Karpas-422 (cell line): ENCODE measurements at places on chromosomes 7 and 10.

DNA sequence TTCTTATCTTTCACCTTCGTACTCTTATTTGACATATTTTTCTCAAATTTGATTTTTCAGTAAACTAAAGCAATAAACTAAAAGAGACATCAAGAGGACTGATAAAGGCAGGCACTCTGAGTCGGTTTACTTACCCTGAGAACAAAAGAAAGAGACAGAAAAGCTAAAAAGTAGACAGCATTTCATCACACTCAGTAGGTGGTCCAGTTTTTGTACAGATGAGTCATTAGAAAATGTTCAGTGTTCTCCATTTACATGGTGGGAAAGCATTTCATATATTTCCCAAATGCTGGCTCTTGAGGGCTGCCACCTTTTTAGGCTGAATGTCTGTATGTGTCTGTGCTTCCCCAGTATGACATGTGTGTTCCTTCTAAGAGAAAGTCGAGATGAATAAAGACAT, 52.7 kb downstream of the NHLRC2 start:
- no peak for DNase-seq

DNA sequence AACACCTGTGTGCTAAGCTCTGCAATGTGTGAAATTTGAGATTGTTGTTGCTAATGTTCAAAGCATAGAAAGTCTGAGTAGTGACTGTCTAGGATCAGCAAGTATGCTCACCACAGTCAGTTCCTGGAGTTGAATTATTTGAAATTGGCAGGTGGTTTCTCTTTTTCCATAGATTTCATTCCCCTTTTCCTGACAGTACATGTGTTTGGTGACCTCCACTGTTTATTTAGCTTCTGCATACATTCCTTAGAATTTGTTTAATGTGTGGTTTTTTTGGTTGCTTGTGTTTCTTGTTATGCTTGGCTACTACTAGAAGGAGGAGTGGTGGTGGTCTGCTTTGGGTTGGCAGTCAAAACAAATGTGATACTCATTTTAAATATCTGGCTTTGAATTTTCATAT, 52.3 kb downstream of the FOXP2 start:
- DNase-seq: no peak

GRCh38 chr7:112790586-112791003, 402 bp upstream of the TMEM168 start:
- peak; percentile 82 for DNase-seq

DNA sequence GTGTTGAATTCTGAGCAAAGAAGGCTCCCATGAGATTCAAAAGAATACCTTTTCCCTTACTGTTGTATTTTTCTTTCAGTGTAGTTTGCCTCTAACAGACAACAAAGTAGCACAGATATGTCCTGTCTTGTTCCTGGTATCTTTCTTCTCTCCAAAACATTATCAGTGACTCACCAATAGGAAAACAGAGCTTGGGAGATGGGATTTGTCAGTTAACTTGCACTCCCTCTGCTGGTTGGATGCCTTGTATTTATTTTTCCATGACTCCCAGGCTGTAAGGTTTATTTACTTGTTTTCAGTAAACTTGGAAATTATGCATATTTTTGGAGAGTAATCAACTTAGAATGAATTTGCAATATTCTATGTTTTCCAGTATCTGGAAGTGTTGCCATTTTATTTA, 129.7 kb downstream of the SAMD9 start:
- DNase-seq: no peak

DNA sequence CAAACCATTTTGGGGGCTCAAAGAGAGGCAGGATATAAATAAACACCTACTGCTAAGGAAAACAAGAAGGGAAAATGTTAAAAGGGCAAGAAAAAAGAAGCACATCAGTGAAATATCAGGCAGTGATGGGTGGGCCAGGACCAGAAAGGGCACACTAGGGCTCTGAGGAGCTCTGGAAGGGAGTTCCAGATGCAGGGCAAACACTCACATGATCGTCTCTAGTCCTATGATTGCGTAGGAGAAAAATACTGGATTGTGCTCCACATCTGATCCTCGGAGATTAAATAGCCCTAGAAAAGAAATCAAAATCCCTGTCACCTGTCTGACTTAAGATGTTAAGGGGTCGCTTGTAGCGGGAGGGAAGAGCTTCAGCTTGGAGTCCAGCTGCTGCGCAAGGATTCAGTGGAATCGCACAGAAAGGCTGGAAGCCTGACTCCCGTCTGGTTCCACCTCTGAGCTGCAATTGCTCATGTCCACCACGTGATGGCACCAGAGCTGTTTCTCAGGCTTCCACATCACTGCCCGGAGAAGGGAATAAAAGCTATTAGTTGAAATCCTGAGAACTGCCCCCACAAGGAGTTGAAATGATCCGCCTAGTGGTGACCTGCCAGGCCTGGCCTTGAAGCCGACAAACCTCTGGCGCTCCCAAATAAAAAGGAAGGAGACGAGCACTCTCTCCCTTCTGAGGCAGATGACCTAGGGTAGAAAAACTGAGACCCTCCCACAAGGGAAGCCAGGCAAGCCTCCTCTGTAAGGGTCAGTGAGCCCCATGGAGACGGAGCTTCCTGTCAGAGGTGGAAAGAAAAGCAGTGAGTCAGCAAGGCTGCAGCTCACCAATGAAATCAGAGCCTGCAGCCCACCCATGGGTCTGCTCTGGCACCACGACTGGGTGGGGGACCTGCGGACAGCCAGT, 39.2 kb downstream of the XPNPEP1 start:
- DNase-seq: peak; percentile 90

- DNase-seq: no peak
Observed at GRCh38 chr7:141158561-141158960, 84.7 kb downstream of the TMEM178B start.

DNA sequence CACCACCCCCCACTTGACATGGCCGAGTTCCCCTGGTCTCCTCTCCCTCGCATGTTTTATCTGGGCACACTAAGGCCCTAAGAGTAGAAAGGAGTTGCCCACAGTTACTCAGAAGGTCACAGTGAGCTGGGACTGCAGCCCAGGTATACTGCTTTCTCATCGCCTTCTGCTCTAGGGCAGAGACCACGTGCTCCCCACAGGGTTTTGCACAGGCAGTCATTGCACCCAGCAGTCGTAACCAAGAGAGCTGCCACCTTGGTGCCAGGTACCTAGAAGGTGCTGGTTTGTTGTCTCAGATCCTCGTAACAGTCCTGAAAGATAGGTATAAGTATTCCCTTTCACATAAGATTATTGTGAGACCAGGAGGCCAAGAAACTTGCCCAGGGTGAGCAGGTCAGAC, 1.8 kb downstream of the MINDY4 start:
- DNase-seq: no peak

DNA sequence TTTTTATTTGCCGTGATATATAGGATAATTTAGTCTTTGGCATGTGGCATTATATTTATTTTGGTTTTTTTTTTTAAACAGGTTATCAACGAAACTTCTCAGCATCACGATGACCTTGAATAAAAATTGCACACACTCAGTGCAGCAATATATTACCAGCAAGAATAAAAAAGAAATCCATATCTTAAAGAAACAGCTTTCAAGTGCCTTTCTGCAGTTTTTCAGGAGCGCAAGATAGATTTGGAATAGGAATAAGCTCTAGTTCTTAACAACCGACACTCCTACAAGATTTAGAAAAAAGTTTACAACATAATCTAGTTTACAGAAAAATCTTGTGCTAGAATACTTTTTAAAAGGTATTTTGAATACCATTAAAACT, 9.1 kb downstream of the VIM start:
- no peak for DNase-seq

DNA sequence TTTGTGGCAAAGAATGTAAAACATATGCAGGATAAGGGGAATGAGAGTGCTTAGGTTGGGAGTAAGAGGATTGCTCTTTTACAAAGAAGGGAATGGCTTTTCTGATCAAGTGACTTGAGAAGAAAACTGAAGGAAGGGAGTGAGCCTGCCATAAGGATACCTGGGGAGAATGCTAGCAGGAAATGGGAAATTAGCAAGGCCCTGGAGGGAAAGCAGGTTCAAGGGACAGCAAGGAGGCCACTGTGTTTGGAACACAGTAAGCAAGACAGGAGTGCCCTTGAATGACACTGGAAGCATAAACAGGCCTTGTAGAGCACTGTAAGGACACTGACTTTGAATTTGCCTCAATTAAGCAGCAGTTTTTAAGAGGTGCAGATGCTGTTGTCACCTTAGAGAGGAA, 1069.9 kb downstream of the DNAJB9 start:
- no peak for DNase-seq

DNA sequence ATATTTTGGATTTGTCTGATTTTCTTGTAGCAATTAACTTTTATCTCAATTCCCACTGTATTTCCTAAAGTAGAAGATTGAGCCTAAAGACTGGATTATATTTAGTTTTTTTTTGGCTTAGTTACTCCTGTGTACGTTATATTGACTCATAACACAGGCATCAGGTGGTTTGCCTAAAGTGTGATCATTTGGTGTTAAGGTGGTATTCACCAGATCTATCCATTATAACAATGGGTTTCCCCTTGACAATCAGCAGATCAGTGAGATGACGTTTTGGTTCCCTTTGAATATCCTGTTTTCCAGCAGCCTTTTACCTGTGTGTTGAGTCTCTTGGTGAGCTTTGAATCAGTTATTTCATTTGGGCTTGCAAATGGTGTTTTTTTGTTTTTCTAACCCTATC, 18.1 kb downstream of the MAPK8 start:
- DNase-seq: no peak

DNA sequence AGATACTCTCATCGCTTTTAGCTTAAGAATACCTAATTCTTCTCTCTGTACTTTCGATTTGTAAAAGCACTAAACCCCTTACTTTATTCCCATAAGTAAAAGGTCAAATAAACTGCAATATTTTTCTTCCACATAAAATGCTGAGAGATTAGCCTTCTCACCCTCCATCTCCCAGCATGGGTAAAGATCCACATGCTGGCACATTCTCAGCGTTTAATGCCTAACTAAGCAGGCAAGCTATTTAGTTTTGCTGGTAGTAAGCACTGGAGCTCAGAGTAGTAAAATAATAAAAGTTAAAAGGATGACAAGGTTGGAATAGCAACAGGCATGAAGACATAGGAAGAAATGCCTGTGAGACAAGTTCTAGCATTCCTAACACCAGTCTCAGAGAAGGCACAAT, 65.9 kb upstream of the NEBL start:
- DNase-seq: no peak

DNA sequence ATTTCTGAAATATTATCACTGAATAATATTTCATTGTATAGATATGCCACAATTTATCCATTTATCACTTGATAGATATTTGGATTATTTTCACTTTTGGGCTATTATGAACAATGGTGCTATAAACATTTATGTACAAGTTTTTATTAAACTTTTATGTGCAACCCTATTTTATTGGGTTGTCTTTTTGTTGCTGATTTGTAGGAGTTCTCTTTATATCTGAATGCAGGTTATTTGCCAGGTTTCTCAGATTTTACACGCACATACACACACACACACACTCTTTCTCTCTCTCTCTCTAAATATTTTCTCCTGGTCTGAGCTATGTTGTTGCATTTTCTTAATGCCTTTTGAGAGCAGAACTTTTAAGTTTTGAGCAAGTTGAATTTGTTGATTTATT, 36.2 kb downstream of the ADK start:
- no peak for DNase-seq

DNA sequence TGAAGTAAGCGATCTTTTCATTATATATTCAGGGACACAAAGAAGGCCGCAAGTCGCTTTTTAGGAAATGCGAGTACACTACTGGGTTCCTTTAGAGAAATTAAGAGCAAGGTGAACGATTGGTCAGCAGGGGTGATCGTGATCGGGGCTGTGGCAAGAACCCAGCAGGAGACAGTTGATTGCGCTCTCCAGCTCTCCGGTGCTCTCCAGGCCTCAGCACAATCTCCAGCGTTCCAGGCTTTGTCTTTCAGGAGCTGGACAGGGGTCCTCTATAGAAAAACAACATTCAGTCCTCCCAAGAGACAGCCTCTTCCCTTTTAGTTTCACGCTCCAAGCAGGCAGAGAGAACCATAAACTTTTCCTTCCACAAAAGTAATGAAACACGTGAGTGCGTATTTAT, 170.5 kb upstream of the KLF6 start:
- DNase-seq: no peak

DNA sequence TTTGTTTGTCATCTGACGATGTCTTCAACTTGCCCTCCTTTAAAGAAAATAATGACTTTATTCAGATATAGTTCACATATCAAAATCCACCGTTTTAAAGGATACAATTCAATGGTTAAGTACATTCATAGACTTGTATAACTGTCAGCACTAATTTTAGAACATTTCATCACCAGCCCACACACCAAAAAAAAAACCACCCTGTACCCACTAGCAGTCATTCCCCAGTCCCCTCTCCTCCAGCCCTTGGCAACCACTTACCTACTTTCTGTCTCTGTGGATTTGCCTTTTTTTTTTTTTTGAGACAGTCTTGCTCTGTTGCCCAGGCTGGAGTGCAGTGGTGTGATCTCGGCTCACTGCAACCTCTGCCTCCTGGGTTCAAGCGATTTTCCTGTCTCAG, 5.3 kb upstream of the HILPDA start:
- no peak for DNase-seq

- DNase-seq: no peak
Observed at GRCh38 chr10:99382176-99382575, 48.2 kb downstream of the GOT1 start.

- no peak for DNase-seq
Observed at GRCh38 chr7:30012757-30013156, 13.7 kb downstream of the FKBP14 start.

GRCh38 chr7:120876922-120877321, 19.0 kb upstream of the TSPAN12 start:
- DNase-seq: no peak

GRCh38 chr7:92815412-92815811, 21.0 kb downstream of the CDK6 start:
- DNase-seq: no peak

GRCh38 chr7:108406222-108406890, 49.9 kb downstream of the NRCAM start:
- no peak for DNase-seq

GRCh38 chr7:101673951-101674350, 44.9 kb upstream of the MYL10 start:
- DNase-seq: no peak

GRCh38 chr7:98483964-98484545, 83.2 kb upstream of the BAIAP2L1 start:
- DNase-seq: no peak
